CD4-positive, alpha-beta T cell treated with Interleukin-17A for 4 hours (primary cell): ENCODE measurements at places on chromosomes 1 and 21.

DNA sequence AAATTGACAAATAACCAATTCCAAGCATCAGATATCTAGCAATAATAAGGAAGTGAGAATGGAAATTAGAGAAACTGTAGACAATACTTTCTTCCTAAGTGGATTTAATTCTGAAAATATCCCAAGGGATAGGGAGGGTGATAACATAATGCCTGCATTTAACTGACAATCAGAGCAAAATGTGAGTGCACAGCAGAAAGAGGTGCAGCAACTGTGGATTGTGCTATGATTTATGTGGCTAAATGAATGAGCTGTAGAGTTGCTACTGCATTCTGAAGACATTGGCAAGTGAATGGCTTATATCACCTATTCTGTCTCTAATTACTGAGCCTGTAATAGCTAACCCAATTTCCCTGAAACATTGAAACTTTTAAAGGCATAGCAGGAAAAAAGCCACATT lies 39.0 kb downstream of the OLFM3 start:
- DNase-seq = no peak

DNA sequence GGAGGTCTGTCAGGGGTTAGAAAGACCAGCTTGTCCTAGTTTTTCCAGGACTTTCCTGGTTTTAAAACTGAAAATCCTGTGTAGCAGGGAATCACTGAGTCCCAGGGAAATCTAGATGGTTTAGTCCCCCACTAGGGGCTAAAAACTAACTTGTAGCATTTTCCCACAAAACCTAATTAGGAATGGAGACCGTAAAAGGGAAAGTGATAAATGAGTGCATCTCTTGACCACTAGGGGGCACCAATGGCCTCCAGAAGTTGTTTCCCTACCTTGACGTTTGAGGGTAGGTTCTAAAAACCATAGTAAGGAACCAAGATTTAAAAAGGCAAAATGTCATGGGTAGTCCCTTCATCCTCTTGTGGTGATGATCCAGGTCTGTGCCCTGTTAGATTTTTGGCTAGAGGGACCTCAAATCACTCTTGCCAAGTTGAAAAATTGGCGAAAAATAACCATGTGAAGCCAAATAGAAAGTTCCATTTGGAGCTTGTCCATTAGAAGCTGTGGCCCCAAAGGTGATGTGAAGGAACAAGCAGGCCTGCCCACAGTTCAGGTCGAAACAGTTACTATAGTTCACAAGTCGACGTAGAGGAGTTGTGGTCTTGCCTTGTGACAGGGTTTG lies 24.5 kb downstream of the CLIC6 start:
- peak; percentile 64 for DNase-seq

DNA sequence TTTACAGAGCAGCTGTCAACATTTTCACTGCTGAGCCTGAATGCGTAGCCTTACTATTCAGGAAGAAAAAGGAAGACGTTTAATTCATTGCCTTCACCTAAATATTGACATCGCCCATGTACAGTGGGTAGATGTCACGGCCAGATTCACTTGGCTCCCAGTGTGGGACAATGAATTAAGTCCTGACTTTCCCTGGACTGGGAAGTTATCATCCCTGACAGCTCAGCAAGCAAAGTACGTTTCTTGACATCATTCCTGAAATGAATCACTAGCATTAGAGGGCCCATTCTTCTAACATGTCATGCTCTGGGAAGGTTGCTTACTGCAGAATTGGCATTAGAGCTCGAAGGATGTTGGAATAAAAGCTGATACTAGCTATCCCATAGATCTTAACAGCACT lies 37.8 kb downstream of the LRRC53 start:
- DNase-seq = no peak

DNA sequence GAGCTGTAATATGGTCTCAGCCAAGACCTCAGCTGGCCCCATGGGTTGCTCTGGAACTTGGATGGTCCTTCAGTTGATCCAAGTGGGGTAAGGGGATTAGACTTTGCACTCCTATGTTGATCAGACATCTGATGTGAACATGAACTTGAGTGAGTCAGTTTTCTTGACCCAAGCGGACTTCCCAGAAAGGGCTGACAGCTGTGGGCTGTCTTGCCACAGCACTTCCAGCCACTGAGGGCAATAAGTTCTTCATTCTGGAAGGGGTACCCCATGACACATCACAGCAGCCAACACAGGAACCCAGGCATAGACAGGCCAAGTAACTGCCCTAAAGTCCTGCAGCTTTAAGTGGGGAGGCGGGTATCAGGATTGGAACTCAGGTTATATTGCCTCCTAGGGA lies 93.9 kb upstream of the USP24 start:
- no peak for DNase-seq

DNA sequence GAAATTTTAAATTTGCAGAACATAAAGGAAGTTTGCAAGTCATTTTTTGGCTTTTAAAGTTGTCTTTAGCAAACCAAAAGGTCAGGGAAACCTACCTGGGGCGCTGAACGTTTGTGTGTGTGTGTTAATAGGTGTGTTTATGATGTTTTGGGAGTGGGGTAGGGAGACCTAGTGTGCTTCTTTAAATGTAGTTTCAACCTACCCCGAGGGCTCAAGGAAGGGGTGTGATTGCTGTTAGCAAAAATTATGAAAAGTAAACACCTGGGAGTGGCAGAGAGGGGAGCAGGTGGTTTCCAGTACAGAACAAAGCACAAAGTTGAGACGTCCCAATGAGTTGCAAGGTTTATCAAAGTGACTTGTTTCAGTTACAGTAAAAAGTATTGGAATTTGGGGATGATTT lies 58.7 kb upstream of the WDR26 start:
- no peak for DNase-seq

DNA sequence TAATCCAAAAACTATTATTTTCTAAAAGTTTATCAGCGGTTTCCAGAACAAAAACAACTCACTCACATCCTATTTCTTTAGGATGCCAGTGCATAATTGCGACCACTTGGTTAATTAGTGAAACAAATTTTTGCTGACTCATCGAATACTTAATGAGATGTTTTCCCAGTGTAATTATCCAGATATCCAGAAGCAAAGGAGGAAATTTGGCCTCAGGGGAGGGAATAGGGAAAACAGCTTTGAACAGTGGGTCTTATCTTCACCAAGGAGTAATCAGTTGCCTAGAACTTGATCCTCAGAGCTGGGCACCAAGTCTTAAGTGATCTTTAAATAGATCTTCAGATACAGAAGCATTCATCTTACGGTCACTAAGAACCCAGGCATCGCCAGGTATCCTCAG lies 24.3 kb downstream of the STYXL2 start:
- DNase-seq = no peak

DNA sequence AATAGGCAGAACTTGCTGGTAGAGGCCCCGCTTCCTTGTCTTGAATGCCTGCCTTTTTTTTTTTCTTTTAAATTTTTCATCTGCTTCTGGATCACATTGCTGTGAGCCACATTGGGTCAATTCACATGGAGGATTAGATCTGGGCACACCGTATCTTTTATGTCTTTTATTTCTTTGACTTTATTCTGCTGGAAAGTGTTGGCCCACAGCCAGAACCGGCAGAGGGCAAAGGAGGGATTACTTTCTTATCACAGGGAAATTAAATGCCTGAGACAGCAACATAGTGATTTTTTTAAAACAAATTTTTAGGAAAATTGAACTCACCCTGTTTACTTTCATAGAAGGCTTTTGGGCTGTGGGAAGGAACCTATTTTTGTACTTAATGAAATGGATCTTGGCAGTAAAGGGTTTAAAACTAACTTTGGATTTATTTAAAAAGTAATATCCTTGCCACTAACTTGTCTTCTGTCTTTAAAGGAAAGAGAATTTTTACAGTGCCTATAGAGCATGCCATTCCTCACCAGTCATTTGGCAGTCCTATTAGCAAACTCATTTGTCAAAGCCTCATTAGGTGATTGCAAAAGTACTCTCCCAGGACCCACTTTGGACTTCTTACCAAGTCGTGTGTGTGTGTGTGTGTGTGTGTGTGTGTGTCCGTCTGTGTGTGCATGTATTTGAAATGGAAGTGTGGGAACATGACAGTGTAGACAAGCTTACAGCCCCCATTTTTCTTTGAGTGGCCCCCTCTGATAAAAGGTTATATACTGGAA lies 68.4 kb downstream of the ST6GALNAC3 start:
- DNase-seq = no peak

DNA sequence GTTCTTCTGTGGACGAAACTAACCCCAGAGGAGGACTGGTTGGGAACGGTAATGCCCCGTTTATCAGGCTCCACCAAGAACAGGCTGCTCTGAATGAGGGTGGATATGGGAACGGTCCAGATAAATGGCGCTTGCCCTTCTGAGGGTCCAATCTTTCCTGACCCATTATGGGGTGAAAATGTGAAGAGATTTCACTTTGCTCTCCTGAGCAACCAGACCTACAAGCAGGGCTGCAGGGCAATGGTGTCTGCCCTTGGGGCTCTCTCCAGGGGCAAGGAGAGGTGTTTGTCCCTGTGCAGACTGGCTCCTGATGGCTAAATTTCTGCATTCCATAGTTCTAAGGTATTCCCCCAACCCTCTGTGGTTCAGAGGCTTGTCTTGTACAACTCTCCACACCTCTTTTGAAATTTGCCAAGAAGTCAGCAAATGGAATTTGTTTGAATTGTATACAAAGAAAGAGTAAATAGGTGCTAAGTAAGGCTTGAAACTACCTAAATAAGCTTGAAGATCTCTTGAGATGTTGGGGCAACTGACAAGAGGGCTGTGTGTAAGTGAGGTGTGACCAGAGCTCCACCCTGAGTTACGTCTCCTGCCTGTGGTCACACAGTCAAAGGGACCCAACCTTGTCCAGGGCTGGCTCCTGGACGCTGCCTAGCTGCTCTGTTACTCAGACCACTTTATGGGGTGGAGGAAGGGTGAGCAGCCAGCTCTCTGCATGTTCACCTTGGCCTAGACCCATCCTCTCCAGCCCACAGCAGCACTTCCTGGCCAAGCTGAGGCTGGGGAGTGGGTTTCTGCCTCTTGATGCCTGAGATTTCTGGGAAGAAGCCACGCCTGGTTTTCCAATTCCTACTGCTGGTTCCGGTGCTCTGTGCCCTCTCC lies 24.8 kb downstream of the SLC2A1 start:
- DNase-seq = peak; percentile 7

GRCh38 chr1:22883406-22883805 lies 89.3 kb downstream of the LACTBL1 start:
- no peak for DNase-seq

GRCh38 chr1:41053316-41053715 lies 31.8 kb upstream of the SLFNL1 start:
- DNase-seq = no peak

DNA sequence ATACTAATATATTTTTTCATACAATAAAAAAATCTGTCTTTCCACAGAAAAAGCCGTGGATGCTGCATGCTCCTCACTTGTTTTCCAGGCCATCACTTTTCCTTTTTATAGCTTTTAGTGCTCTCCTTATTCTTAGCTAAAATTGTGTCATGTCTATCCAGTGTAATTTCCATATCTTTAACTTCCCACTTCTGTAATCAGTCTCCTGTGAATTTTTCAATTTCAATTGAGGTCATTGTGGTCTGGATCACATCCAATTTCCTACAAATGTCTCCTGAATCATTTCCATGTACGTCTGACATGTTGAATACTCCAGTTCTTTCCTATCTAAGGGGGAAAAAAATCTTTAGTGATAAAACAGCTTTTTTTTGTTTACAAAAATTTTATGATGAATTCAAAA lies 838.2 kb upstream of the B3GALT2 start:
- DNase-seq = no peak

DNA sequence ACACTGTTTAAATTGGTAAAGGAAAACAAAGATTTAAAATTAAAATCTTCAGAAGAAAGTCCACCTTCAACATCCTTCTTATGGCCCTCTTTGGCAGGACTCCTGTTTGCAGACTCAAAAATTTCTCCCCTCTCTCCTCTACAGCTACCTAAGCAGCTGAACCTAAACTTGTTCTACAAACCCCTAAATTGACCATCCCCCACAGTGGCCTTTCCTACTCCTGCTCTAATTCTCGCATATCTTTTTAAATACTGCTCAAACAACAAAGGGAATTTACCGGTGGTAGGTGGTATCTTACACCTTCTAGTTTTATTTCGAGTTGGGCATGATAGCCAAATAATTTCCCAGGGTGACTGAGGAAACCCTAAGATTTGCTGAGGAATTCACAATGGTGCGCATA lies 53.5 kb upstream of the PDC start:
- DNase-seq = no peak

DNA sequence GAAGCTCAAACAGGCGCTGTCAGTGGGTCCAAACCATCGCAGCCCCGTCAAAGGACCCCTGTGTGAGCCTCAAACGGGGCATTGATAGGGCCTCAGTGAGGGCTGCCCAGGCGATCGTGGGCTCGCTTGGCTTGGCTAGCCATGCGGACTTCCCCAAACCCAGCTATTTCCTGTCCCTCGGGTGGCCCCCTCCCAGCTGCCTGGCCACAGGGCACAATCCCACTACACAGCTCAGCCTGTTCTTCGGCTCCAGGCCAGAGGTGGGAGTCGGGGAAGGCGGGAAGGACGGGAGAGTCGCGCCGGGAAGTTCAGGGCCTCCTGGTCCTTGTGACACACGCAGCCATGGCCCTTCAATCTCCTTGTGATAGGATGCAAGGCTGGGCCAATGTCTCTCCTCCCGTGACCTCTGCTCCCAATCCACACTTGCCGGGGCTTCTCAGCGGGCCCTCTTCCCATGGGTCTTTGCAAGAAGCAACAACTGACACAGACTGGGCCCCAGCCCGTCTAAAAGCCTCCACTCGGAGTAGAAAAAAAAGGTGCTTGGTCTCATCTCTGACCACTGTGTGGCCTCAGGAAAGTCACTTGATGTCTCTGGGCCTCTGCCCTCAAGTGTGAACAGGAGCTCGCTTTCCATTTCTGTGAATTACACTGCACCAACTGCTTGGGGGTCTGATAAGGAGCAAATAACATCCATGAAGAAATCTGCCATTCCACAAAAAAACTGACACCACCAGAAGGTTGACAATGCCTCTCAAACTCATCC lies 7.1 kb upstream of the MATN1 start:
- no peak for DNase-seq

DNA sequence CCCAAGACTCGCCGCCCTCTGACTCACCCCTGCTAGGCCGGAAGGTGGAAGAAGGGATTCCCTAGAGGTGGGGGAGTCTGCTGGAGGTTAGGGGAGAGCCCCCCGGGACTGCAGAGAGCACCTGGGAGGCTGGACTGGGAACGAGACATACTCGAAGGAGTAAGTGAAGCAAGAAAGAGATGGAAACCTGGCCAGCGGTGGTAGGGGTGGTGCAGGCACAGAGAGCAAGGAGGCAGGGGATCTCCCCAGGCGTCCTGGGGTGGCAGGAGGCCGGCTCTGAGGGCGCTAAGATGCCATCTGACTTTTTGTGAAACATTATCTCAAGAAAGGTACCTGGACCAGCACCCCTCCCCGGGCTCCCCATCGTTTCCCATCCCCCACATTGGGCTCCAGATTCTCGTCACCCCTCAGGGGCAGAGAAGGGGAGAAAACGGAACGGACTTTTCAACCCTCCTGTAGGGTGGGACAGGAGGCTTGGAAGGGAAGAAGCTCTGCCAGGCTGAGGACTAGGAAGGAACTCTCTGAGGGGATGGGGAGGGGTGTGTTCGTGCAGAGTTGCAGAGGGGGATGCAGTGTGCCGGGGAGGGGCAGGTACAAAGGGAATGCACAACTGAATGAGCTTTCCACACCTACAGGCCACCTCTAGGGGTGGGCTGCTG lies 708 bp downstream of the CHRNB2 start:
- no peak for DNase-seq
